ENCODE measurements at places on chromosomes 7 and 10. TPM values are rescaled to one million over a fixed set of nuclear protein-coding genes. Genes with fewer than 3 reads are reported as not detected.
A peak's percentile ranks its signal among the peaks of the same experiment; 100 is the strongest.

- DNase-seq, result no peak
These were observed 45.3 kb downstream of the STARD3NL start for GRCh38 chr7:38223306-38223705.

The SPDYE3 gene
- not detected for total RNA-seq

- DNase-seq, result no peak
These were observed 10.6 kb downstream of the ZC3HC1 start for GRCh38 chr7:130040576-130040975.

- DNase-seq, result no peak
These were observed 55.7 kb downstream of the LYZL2 start for GRCh38 chr10:30573721-30574431.

- peak; percentile 51 for DNase-seq
These were observed 2.1 kb downstream of the ADD3 start for GRCh38 chr10:110009736-110010475.

DNA sequence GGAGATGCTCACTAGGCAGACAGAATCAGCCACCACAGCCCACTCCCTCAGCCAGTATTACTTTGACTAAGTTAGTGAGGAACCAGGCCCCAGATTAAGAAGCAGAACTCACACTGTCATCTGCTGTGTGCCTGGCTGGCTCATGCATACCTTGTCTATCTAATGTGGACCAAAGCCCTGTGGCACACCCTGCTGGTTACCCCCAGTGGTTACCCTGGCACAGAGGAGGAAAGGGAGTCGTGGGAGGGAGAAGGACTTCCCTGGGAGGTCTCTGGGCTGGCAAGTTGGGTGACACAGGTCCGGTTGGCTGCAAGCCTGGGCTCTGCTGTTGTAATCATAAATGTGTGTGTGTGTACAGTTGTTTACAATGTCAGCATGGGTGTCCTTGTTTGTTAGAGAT lies 7.5 kb upstream of the SH2D4B start:
- peak; percentile 15 for DNase-seq

GRCh38 chr10:2917926-2918325 lies 149.4 kb upstream of the PFKP start:
- DNase-seq, result no peak

The PNLIP gene
- total RNA-seq, result not detected

The DKK1 gene
- not detected for total RNA-seq

DNA sequence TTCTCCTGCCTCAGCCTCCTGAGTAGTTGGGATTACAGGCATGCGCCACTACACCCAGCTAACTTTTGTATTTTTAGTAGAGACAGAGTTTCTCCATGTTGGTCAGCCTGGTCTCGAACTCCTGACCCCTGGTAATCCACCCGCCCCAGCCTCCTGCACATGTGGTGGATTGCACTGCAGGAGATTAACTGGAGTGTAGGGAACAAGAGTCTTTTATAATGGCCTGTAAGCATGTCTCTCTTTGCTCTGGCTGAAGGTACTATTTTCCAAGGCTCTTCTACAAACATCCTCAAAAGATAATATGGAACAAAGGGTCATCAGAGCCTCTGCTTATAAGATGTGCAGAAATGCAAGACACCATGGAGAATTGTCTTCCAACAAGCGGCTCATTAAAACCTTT lies 3.2 kb downstream of the TOMM7 start:
- no peak for DNase-seq

The PRKG1 gene
- total RNA-seq, result not detected

GRCh38 chr7:4722960-4723630 lies 41.0 kb downstream of the FOXK1 start:
- no peak for DNase-seq

- DNase-seq, result no peak
These were observed 656.3 kb upstream of the IGFBP3 start for GRCh38 chr7:46577394-46577793.

DNA sequence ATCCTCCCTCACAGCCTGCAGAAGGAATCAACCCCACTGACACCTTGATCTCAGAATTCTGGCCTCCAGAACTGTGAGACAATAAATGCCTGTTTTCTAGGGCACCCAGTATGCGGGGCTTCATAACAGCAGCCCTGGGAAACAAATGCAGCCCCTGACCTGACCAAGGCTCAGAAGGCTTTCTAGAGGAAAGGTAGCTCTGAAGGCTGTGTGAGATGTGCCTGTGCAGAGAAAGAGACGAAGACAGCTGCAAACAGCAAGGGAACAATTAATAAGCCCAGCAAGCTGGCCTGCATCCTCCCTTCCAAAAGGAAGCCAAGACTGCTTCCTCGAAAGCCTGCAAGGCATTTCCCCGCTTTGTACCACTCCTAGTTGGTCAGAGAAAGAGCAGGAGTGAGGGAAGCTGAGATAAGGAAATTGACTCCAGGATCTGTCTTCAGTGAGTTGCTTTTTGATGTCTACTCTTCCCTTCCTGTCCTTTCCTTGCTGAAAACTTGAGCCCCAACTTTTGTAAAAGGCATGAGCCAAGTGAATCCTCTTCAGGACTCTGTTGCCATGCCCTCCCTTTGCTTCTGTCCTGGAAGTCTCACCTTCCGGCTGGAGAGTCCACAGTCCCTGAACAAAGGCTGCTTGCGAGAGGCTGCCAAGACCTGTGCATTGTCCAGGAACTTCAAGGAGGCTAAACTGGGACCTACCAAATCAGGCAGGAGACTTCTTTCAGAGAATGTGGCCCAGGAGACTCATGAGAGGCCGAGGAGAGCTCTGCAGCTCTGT lies 71.2 kb upstream of the ARID5B start:
- DNase-seq, result no peak

The AQP1 gene
- not detected for total RNA-seq

- DNase-seq, result no peak
These were observed 6.4 kb downstream of the GCK start for GRCh38 chr7:44182827-44183226.

DNA sequence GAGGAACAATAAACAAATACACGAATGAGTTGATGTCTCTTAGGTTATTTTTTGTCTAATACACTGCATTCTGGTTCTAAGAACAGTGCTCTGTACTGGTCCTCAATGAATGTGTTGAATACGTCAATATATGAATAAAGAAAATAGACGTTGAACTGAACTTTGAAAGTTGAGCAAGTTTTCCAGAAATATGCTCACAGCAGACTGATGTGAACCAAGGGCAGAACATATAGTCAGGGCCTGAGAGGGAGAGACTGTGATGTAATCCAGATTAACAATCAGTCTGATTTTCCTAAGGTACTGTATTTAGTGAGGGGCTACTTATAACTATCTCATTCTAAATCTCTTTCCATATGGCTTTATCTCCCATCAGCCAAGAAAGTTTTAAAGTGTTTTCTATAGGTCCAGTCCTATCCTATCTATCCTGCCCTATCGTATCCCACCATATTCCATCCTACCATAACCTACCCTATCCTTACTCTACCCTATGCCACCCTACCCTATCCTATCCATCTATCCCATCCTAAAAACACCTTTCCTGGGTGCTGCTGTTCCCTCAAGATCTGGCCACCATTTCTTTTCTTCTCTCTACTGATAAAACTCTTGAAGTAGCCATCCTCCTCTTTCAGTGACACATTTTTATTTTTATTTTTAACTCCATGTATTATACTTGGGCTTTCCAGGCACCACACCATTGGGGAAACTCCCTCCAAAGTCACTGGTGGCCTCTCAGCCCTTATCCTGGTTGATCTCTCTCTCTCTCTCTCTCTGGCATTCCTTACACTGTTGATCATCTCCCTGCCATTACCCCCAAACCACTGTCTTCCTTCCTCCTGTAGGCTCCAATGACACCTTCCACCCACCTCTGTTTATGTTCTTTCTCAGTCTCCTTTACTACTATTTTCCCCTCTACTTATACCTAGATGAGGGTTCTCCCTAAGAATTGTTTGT lies 212.3 kb upstream of the SLC26A5 start:
- DNase-seq, result no peak

- no peak for DNase-seq
These were observed 26.4 kb upstream of the SRGN start for GRCh38 chr10:69061305-69062161.

GRCh38 chr10:129394518-129395328 lies 72.3 kb upstream of the MGMT start:
- DNase-seq, result no peak

DNA sequence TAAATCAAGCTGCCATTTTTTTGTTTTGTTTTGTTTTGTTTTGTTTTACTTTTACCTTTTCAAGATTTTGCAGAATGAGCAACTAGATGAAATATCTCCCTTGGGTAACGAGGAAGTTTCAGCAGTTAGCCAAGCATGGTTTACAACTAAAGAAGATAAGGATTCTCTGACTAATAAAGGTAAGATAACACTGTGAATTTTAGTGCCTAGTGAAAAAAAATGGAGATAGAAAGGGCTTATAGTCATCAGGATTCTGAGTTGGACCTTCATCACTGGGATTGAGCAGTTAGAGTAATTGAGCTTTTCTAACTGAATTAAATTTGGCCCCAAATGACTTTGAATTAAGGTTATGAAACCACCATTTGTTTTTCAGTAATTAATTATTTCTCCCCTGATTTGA lies 21.2 kb downstream of the DMTF1 start:
- DNase-seq, result no peak

- DNase-seq, result peak; percentile 73
These were observed 9.5 kb downstream of the ANKRD1 start for GRCh38 chr10:90911133-90912051.
